ENCODE measurements at places on chromosomes 5 and 9.

DNA sequence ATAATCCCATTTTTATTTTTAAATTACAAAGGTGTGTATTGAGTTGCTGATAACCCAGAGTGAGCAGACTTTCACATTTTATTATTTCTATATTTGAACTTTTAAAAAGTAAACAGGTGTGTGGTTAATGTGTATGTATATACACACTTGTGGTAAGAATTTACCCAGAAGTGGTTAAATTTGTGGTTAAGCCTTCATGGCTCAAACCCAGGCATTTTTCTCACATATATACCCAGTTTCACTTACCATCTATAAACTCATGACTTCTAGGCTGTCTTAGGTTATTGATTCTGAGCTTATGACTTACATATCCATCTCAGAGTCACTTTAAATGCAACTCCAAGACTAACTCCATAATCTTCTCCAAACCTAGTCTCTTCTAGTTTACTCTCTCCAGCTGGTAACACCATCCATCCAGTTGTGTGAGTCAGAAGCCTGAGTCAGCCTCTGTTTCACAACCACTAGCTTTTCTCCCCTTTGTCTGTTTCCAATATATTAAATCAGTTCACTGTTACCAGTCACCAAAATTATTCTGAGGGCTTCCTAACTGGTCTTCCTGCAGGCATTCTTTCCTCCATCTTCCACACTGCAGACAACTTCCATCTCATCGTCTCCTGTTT, 20.2 kb downstream of the ZBED3 start:
- no peak for DNase-seq

- DNase-seq = no peak
Observed at GRCh38 chr9:85944672-85945071, 3.7 kb downstream of the NAA35 start.

- no peak for DNase-seq
Observed at GRCh38 chr5:147427521-147428401, 82.1 kb downstream of the DPYSL3 start.

DNA sequence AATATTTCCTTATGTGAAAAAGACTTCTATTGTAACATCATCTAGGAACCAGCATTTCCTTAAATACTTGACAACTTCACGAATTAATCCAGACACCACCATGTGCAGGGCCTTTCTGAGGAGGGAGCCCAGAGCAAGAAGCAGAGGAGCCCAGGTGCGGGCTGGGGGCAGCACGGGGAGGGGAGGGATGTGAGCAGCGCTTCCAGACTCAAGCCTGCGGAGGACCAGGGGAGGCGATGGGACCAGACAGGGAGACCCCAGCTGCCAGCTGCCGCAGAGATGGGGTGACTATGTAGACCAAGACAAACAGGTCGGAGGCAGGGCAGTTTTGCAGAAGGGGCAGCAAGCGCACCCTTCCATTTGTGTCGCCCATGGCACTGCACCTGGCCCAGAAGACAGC, 596.1 kb downstream of the IRX1 start:
- no peak for DNase-seq

- DNase-seq = no peak
Observed at GRCh38 chr5:56717253-56717987, 97.9 kb upstream of the MAP3K1 start.

- DNase-seq = no peak
Observed at GRCh38 chr5:95884511-95884910, 62.0 kb upstream of the GLRX start.

GRCh38 chr9:114051281-114051680, 26.8 kb downstream of the AMBP start:
- DNase-seq = no peak

DNA sequence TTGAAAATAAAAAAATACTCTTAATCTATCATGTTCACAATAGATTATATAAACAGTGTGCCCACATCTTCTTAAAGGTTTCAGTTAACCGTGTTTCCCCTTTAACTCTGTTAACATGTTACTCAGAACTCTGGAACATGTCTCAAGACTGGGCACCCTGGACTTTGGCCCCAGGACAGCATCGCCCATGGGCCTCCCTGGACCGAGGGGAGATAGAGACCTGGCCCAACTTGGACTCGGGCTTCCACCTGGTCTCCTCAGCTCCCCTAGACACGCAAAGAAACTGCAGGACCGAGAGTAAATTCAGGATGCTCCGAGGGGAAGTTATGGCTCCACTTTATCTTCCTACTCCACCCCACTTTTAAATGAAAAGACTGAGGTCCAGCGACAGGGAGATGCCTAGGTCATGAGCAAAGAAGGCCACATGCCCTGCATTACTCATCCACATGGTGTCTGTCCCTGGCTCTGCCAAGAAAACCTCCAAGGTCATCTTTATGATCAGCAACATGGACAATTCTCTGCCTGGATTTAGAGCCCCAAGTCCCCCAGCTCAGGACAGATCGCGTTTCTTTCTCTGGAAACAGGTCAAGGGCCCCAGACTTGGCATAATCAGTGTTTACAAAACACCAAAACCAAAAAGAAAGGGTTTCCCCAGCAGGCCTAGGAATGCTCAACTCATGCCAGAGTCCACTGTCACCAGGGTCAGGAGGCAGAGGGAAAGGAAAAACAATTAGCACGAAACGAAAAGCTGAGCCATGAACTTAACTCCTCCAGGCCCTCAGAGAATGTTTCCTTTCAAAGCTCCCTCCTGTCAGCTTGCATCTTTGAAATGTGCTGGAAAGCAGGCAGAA, 17.4 kb downstream of the GPX3 start:
- no peak for DNase-seq

GRCh38 chr9:114308361-114308950, 14.4 kb upstream of the ORM1 start:
- DNase-seq = no peak

- no peak for DNase-seq
Observed at GRCh38 chr5:176664479-176664878, 17.2 kb downstream of the TSPAN17 start.

DNA sequence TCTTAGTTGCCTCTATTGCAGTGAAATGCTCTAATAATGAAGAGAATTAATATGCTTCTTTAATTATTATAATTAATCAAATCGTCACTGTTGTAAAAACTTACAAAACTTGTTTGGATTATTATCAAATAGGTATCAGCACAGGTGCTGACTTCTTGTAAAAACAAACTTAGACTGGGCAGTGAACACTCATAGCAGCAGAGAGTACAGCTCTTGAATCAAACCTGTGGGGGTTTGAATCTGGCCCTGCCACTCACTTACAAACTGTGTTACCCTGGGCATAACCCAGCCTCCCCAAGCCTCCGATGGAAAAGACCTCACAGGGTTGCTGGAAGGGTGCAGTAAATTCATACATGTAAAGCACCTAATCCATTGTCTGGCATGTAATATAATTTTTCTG, 35.1 kb downstream of the MAP3K1 start:
- no peak for DNase-seq

DNA sequence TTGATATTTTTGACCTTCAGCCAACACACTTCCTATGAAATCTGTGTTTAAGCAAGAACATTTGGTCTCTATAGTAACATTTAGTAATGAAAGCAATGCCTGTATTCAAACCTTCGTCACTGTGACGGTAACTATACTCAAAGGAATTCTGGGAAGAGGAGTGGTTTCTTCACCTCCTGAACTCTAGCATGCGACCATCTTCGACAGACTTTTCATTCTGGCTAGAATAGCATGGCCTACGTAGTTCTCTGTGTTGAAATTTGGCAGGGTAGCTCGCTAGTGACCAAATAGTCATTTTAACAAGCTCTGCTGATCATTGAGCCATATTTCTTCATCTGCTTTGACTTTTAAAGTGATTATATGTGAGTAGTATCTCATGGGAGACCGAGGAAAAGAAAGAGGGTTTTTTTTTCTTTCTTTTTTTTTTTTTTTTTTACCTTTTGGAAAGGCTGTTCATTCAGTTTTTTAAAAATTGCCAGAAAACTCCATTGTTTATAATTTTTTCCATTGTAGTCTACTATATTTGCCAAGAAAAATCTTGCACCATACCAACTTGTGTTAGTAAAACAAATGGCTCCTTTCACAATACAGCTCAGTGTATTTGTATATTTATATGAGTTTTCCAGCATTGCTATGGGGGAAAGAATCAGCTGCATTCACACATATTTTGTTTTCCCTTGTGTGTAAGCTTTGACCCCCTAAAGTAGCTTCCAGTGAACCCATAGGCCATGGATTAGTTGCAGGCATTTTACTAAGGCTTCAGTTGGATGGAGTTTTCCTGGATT, 166.8 kb downstream of the NNT start:
- no peak for DNase-seq

DNA sequence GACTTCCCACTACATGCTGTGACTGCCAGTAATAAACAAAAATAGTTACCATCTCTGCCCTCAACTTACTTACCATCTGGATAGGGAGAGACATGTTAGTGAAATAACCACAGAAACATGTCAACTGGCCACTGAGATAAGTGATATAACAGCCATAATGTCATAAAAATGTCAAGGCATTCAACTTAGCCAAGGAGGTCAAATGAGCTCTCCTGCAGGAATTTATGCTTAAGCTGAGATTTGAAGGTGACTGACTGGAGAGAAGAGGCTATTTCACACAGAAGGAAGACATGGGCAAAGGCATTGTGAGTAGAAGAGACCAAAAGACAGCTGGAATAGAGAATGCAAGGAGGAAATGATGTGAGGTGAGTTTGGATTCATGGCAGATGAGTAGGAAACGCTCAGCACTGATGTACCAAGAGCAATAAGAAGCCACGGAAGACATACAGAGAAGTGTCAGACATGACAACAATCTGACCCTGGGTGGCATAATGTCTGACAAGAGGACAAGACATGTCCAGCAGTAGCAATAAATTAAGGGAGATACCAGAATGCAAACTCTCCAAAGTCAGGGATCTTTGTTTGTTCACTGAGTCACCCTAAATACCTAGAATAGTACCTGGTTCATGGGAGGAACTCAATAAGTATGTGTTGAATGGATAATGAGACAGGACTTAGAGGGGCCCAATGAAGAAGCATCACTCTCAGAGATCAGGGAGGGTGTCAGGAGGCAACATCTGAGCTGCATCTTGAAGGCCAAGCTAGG, 318.8 kb downstream of the ACTL7B start:
- DNase-seq = no peak

DNA sequence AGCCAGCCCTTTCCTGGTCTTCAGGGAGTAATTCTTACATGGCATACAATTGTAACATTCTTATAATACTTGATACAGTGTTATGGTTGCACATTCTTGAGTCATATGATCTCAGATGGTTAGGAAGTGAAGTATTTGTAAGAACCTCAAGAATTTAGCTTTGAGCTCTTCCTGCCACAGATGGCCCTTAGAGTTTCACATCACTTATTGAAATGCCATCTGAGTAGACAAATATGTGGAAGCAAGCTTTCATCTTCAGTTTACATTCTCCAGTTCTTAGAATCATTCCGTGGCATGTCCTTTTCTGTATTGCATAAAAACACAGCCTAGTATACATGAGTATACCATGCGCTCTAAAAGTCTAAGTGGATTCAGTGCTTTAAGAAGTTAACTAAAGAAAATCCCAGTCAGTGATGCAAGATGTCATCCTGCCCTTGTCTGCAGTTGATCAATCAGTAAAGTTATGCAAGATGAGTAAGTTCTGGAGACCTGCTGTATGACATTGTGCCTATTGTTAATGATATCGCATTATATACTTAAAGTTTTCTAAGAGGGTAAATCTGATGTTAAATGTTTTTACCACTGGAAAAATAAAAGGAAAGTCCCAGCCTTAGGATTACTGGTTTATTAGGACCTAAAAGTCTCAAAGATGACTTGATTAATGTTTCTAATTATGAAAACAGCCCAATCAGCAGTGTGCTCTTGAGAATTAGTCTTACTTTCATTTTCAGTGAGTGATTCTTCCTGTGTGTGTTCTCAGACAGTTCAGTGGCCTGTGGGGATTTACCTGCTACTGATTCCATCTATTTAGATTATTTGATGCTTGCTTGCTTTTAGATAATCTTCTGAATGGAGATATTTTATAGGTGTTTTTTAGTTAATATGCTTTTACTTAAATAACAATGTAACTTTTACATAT, 29.4 kb downstream of the RHOBTB3 start:
- DNase-seq = no peak

- DNase-seq = no peak
Observed at GRCh38 chr9:120212153-120212852, 367.7 kb downstream of the CDK5RAP2 start.
